ENCODE measurements at places on chromosomes 2 and 18. TPM values are rescaled to one million over a fixed set of nuclear protein-coding genes. Genes with fewer than 3 reads are reported as not detected.

GRCh38 chr18:5150894-5151293 lies 46.2 kb downstream of the AKAIN1 start:
- H3K4me3 ChIP-seq: no peak overlapping the region
- H3K4me1 ChIP-seq: peaks cover 3% of the 10 kb centered on the region
- H3K27ac ChIP-seq: no peak overlapping the region
- H3K36me3 ChIP-seq: no peaks in the 10 kb centered on the region
- DNase-seq: no peak

Gene UBXN4
- 104 TPM for total RNA-seq

DNA sequence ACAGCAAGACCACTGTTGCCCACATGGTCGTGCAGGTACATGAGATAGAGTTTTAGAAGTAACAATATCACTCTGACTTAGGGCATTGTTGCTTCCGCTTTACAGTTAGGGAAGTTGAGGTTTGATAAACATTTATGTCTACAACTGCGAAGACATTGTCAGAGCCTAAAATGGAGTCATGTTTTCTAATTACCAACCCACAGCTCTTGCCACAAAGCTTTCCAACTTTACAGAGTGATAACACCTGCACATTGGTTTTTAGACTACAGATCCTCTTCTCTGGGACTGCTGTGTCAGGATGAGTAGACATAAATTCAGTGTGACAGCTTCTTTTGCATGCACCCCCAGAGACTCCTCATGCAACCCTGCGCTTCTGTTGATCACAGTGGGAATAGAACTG lies 119.0 kb downstream of the FEZ2 start:
- no peaks in the 10 kb centered on the region for H3K4me1 ChIP-seq
- H3K4me3 ChIP-seq: no peak overlapping the region
- H3K27ac ChIP-seq: no peak overlapping the region
- no peak for DNase-seq
- H3K36me3 ChIP-seq: peaks cover 32% of the 10 kb centered on the region
- no peaks in the 10 kb centered on the region for H3K27me3 ChIP-seq

Gene ABCB6
- total RNA-seq: 21.9 TPM

DNA sequence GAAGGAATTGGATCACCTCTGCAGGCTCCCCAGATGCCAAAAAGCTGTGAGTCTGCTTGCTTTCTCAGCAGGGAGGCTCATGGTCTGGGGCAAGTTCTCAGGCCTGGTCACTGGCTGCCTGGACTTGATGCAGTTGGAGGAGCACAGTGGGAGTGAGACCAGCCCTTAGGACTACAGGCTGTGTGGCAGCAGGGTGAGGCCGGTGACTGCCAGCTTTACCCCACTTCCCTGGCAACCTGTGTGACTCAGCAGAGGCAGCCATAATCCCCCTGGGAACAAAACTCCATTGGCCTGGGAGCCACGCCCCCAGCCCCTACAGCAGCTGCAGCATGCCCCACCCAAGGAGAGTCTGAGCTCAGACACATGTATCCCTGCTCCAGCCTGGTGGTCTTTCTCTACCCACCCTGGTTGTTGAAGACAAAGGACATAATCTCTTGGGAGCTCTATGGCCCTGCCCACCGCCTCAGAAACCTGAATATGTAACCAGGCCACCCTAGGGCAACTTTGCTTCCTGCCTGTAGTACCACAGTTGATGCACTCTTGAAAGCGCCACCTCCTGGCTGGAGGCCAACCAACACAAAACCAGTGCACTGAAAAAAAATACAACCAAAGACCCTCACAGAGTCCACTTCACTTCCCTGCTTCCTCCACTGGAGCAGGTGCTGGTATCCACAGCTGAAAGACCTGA lies 106.8 kb upstream of the SPATS2L start:
- H3K27me3 ChIP-seq: peaks cover 14% of the 10 kb centered on the region
- no peaks in the 10 kb centered on the region for H3K36me3 ChIP-seq
- no peak overlapping the region for H3K4me3 ChIP-seq
- DNase-seq: peak; percentile 31
- H3K27ac ChIP-seq: no peak overlapping the region

Gene KLHL41
- total RNA-seq: 0.46 TPM

GRCh38 chr2:4992226-4992625 lies 700.0 kb upstream of the SOX11 start:
- H3K4me3 ChIP-seq: no peak overlapping the region
- no peaks in the 10 kb centered on the region for H3K4me1 ChIP-seq
- DNase-seq: no peak
- no peak overlapping the region for H3K27ac ChIP-seq
- H3K27me3 ChIP-seq: peaks cover 2% of the 10 kb centered on the region

GRCh38 chr2:240132651-240132980 lies 3.5 kb downstream of the COPS9 start:
- peaks cover 25% of the 10 kb centered on the region for H3K4me1 ChIP-seq
- H3K36me3 ChIP-seq: peaks cover 45% of the 10 kb centered on the region
- no peak overlapping the region for H3K27ac ChIP-seq
- no peak for DNase-seq
- H3K4me3 ChIP-seq: no peak overlapping the region
- H3K27me3 ChIP-seq: no peaks in the 10 kb centered on the region

DNA sequence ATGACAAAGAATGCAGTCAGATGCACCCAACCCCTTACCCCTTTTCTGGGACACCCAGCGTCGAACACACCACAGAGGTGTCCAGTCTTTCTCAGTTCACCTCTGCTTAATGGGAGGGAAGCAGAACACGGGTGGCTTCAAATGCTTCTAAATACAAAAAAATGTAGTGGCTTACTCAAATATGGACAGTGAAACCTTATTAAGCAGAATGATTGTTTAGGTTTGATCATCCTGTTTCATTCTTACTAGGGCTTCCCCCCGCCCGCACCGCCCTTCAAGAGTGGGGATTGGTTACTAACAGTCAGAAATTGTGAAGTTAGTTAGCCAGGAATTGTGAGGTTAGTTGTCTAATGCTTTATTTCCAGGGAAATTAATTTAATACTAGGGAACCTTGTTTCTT lies 21.6 kb downstream of the ATG16L1 start:
- peak; percentile 60 for DNase-seq
- H3K4me1 ChIP-seq: peaks cover 50% of the 10 kb centered on the region
- peak overlapping the region; percentile 69 for H3K27ac ChIP-seq
- H3K27me3 ChIP-seq: no peaks in the 10 kb centered on the region
- H3K36me3 ChIP-seq: peaks cover 79% of the 10 kb centered on the region

- H3K27ac ChIP-seq: no peak overlapping the region
- no peaks in the 10 kb centered on the region for H3K4me1 ChIP-seq
- H3K36me3 ChIP-seq: no peaks in the 10 kb centered on the region
- no peak overlapping the region for H3K4me3 ChIP-seq
These were observed 42.3 kb downstream of the CRIM1 start for GRCh38 chr2:36397728-36398413.

DNA sequence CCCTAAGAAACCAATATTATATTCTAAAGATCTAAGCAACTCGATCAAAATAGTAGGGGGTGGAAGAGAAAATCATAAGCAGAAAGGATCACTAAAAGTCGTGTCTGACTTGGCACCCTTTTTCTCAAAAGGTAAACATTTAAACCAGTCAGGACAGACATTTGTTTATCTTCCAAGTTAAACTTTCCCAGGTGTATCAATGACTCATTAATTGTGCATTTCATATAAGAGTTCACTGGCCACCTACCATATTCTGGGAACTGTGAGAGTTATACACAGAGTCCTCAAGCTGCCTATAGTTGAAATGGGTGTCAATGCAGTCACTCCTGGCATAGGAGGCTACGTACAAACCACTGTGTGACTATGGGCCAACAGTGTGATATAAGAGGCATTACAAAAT lies 4.8 kb upstream of the ACVR1 start:
- H3K36me3 ChIP-seq: peaks cover 4% of the 10 kb centered on the region
- no peak overlapping the region for H3K27ac ChIP-seq
- no peak overlapping the region for H3K4me3 ChIP-seq
- peaks cover 18% of the 10 kb centered on the region for H3K4me1 ChIP-seq
- DNase-seq: no peak

DNA sequence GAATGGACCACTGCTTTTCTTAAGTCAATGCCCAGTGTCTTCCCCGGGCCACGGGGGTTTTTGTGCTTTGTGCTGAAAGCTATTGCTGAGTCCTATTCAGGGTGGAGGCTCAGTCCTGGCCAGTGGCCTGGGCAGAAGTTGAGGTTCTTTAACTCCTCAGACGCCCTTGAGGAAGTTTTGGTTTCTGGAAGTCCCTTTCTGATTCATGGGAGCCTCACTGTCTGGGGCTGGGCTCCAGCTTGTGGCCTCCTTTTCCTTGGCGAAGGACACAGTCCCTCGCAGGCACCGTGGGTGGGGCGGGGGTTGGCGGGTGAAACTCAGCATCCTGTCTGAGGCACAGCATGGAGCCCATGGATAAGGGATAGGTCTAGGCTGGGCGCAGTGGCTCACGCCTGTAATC lies 465.2 kb upstream of the HS6ST1 start:
- H3K27me3 ChIP-seq: no peaks in the 10 kb centered on the region
- no peaks in the 10 kb centered on the region for H3K36me3 ChIP-seq
- no peak for DNase-seq
- no peak overlapping the region for H3K4me3 ChIP-seq
- H3K27ac ChIP-seq: no peak overlapping the region

DNA sequence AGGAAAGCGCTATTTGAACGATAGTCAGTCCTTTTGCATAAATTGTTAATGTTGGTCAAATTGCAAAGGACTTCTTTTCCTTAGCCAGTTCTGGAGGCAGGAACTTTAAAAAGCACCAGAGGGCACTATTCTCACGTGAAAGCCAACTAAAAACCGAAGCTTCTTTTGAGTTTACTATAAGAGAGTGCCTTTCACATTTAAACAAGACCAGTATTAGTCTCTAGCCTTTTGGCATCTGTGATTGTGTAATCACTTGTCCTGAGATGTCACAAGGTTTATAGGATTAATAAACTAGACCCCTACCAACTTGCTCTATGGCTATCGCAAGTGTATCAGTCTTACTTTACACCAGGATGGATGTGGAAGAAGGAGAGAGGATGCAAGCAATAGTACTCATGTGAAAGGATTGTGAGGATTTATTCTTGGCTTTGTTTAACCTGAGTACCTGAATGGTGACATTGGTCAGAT lies 14.4 kb upstream of the STAT4 start:
- peaks cover 22% of the 10 kb centered on the region for H3K4me1 ChIP-seq
- H3K27me3 ChIP-seq: peaks cover 8% of the 10 kb centered on the region
- H3K36me3 ChIP-seq: no peaks in the 10 kb centered on the region
- no peak overlapping the region for H3K4me3 ChIP-seq
- H3K27ac ChIP-seq: peak overlapping the region; percentile 52

DNA sequence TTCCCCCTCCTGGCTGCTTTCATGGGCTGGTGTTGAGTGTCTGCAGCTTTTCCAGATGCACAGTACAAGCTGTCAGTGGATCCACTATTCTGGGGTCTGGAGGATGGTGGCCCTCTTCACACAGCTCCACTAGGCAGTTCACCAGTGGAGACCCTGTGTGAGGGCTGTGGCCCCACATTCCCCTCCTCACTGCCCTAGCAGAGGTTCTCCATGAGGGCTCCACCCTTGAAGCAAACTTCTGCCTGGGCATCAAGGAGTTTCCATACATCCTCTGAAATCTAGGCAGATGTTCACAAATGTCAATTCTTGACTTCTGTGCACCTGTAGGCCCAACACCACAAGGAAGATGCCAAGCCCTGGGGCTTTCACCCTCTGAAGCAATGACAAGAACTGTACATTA lies 1386.2 kb upstream of the ACVR2A start:
- H3K36me3 ChIP-seq: no peaks in the 10 kb centered on the region
- no peak overlapping the region for H3K27ac ChIP-seq
- no peak overlapping the region for H3K4me3 ChIP-seq
- no peaks in the 10 kb centered on the region for H3K4me1 ChIP-seq
- no peaks in the 10 kb centered on the region for H3K27me3 ChIP-seq

DNA sequence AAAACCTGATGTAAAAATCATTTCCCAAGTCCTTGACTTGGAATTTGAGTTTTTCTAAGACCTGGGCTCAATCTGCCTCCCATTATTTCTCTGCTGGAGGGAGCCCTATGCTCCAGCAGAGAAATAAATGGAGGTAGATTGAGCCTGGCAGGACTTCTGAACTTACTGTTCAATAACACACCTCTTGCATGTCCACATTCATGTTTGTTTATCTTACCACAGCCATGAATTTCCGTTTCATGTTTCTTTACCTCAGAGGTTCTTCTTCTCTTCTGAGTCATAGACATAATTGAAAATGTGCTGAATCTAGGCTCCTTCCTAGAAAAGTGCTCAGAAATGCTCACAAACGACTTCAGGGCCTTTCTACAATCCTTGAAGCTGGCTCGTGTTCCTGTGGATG lies 170.8 kb downstream of the PMAIP1 start:
- H3K36me3 ChIP-seq: no peaks in the 10 kb centered on the region
- H3K27me3 ChIP-seq: no peaks in the 10 kb centered on the region
- H3K4me1 ChIP-seq: no peaks in the 10 kb centered on the region
- no peak overlapping the region for H3K4me3 ChIP-seq
- no peak for DNase-seq
- no peak overlapping the region for H3K27ac ChIP-seq

DNA sequence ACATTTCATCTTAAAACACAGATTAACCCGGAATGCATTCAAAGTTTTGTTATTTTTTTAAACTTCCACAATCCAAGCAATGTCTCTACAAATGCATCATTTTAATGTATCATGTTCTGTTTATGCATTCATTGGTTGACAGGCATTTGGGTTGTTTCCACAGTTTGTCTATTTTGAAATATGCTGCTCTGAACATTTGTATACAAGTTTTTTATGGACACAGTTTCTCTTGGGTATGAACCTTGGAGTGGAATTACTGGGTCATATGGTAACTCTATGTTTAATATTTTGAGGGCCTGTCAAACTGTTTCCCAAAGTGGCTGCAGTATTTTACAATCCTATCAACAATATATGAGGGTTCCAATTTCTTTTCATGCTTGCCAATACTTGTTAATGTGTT lies 57.3 kb downstream of the GULP1 start:
- H3K27ac ChIP-seq: no peak overlapping the region
- no peaks in the 10 kb centered on the region for H3K27me3 ChIP-seq
- H3K4me1 ChIP-seq: no peaks in the 10 kb centered on the region
- no peaks in the 10 kb centered on the region for H3K36me3 ChIP-seq

- no peaks in the 10 kb centered on the region for H3K36me3 ChIP-seq
- no peaks in the 10 kb centered on the region for H3K27me3 ChIP-seq
- no peak overlapping the region for H3K27ac ChIP-seq
- H3K4me3 ChIP-seq: no peak overlapping the region
These were observed 140.8 kb downstream of the TTN start for GRCh38 chr2:178666458-178666857.

- no peak overlapping the region for H3K4me3 ChIP-seq
- H3K4me1 ChIP-seq: no peaks in the 10 kb centered on the region
- H3K27ac ChIP-seq: no peak overlapping the region
- DNase-seq: no peak
- no peaks in the 10 kb centered on the region for H3K36me3 ChIP-seq
These were observed 85.4 kb upstream of the GPR45 start for GRCh38 chr2:105156166-105156565.

Gene RNU2-63P
- total RNA-seq: 8.5 TPM
